ENCODE measurements at places on chromosomes 4 and X. TPM values are rescaled to one million over a fixed set of nuclear protein-coding genes. Genes with fewer than 3 reads are reported as not detected.

- no peak for DNase-seq
These were observed 35.1 kb downstream of the TMLHE start for GRCh38 chrX:155577682-155578081.

Gene TAF9B
- 7.3 TPM for total RNA-seq

GRCh38 chr4:7701866-7702649, 237.6 kb downstream of the AFAP1 start:
- DNase-seq, result no peak

DNA sequence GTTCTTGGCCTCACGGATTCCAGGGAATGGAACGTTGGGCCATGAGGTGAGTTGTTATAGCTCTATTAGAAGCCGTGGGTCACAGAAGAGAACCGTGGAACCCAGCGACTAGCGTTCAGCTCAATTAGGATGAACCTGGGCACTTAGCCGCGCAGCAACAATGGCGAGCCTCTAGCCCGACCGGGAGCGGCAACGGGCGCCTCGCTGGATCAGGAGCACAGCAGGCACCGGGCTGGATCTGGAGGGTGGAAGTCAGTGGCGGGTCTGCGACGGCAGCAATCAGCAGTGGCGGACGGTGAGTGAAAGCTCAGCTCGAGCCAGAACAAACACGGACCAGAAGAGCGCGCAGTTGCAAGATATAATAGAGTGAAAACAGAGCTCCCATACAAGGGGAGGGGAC, 34.2 kb downstream of the AGA start:
- no peak for DNase-seq

DNA sequence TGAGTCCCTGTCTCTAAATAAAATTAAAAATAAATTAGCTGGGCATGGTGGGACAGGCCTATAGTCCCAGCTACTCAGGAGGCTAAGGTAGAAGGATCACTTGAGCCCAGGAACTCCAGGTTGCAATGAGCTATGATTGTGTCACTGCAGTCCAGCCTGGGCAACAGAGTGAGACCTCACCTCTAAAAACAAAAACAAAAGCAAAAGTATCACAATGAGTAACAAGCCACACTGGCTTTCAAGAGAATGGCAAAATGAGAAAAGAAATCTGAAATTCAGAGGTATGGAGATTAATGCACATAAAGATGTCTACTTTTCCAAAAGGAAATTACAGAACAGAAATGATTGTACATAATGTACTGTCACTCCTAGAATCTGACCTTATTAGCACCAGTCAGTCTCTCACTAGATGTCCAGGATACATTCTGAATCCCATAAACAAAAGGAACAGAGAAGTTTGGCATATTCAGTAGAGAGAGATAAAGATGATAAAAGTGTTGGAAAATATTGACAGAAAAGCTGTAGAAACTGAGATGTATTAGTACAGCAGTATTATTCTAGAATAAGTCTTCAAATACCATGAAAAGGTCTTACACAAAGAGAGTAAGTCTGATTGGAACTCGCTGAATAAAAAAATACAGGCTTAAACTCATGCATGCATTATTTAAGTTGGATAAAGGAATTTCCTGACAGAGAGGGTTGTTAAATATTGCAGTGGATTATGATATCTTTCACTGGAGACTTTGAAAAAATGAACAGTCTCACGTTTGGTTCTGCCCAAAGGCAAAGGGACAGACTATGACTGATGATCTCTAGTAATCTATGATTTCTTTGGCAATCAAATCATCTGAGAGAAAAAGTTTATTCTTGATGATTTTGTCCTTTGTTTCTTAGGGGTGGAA, 102.5 kb downstream of the SH3RF1 start:
- DNase-seq, result no peak

- DNase-seq, result no peak
These were observed 53.6 kb upstream of the RAB40AL start for GRCh38 chrX:102883491-102883890.

- no peak for DNase-seq
These were observed 1.3 kb upstream of the ITM2A start for GRCh38 chrX:79368441-79368840.

Gene MRFAP1
- total RNA-seq, result 278 TPM

- no peak for DNase-seq
These were observed 13.6 kb downstream of the SMIM20 start for GRCh38 chr4:25927361-25928195.
